Karpas-422 (cell line): ENCODE measurements at places on chromosomes 2 and 18.

DNA sequence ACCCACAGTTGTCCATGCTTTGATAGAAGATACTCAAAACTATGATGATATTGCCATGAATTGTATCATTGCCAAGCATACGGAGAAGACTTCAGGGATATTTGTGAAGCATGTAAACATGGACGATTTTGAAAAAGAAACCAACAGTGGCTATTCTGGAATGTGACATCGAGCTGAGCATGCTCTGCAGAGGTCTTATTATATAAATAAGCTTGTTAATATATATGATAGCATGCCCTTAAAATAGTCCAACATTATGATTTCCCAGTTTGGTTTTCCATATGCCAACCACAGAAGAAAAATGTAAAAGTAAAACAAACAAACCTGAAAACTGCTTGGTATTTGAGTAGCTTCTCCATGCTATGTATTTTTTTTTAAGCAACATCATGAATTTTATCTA lies 159.1 kb downstream of the LNPK start:
- H3K36me3 ChIP-seq = no peaks in the 10 kb centered on the region
- H3K27ac ChIP-seq = no peak overlapping the region
- H3K4me1 ChIP-seq = no peaks in the 10 kb centered on the region

DNA sequence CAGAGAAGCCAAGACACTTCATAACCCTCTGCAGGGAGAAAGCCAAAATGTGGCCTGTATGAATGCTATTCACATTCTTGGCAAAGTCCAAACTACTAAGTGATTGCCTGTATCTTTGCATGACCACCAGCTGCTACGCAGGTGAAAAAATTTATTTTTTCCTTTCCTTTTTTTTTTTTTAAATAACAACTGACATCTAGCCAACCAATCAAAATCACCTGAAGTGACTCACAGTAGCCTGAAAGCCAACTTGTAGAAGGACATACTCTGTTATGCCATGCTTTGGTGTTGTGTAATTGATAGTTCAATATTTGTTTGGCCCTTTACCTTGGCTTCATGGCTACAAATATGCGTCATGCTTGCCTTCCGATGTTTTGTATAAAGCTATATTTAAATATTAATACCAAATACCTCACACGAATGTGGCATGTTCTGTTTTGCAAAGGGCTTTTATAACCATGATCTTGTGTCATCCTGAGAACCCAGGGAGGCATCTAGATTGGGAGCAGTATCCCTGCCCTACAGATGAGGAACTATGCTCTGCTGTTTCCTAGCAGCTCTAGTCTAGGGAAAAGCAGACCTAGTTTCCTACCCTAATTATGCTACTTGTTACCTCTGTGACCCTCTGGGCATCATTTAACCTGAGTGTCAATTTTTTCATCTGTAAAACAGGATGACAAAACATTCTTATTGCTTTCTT lies 102.1 kb downstream of the MYOM1 start:
- H3K27ac ChIP-seq = no peak overlapping the region
- H3K4me1 ChIP-seq = no peaks in the 10 kb centered on the region
- H3K27me3 ChIP-seq = no peaks in the 10 kb centered on the region
- H3K36me3 ChIP-seq = no peaks in the 10 kb centered on the region
- no peak overlapping the region for H3K4me3 ChIP-seq
- no peak for DNase-seq

DNA sequence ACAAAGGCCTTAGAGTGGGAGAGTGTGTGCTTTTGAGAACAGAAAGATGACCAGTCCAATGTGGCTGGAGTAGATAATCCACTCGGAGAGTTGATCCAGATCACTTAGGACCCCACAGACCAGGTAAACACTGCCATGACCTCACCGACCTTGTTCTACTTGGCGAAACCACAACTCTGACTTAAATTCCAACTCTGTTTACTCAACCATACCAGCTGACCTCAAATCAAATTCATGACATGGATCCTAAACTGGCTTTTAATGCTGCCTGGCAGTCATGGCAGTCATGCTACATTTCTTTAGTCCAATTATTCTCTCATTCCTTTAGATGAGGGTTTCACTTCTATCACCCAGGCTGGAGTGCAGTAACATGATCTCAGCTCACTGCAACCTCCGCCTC lies 347.1 kb upstream of the FAM98A start:
- no peaks in the 10 kb centered on the region for H3K27me3 ChIP-seq
- H3K36me3 ChIP-seq = no peaks in the 10 kb centered on the region
- no peaks in the 10 kb centered on the region for H3K4me1 ChIP-seq
- H3K4me3 ChIP-seq = no peak overlapping the region

DNA sequence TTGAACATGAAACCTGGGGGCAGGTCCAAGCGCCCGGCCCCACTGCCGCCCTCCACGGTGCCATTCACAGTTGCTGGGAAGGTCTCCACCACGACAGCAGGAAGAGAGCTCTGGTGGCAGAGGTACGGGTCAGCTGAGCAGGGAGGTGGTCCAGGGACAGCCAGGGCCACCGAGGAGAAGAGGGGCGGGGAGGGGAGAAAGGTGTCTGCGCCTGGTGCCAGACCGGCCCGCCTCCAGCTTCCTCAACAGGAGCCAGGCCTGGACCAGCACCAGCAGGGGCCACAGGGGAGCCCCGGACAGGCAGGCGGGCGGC lies 56.2 kb downstream of the BIN1 start:
- H3K27me3 ChIP-seq = no peaks in the 10 kb centered on the region
- H3K36me3 ChIP-seq = no peaks in the 10 kb centered on the region
- no peak overlapping the region for H3K27ac ChIP-seq
- DNase-seq = no peak

DNA sequence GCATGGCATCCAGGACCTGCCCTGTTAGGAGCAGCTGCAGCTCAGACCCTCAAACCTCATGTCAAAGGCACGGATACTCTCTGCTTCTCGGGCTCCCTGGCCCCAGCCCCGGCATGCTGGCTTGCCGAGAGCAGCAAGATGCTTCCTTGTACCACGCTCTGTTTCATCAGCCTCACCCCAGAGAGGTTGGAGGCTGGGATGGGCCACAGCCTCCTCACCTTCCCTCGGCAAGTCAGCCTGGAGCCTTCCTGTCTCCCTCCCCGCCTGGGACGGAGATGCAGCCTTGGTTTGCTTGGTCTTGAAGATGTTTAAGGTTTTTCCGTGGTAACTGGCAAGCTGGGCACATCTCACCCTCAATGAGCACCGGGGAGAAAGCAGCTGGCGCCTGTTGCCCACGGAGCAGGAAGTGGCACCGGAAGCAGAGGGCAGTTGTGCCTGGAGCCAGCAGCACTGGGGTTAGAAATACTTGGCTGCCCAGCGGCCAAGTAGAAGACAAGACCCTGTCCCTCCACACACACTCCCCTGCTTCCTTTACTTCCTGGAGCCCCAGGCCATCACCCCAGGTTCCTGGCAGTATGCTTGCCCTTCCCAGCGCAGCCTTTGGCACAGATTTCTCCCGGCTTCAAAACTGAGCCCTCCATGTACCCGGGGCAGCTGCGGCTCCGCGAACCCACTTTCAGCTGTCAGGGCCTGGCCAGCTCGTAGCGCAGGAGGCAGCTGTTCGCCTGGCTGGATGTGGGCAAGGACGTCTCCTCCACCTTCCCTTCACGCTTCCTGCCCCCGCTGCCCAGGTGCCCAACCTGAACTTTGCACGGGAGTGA lies 17.4 kb downstream of the FBLN7 start:
- no peak overlapping the region for H3K4me3 ChIP-seq
- no peak for DNase-seq
- peaks cover 5% of the 10 kb centered on the region for H3K4me1 ChIP-seq
- no peaks in the 10 kb centered on the region for H3K36me3 ChIP-seq
